ENCODE measurements at places on chromosomes 3 and 15.

DNA sequence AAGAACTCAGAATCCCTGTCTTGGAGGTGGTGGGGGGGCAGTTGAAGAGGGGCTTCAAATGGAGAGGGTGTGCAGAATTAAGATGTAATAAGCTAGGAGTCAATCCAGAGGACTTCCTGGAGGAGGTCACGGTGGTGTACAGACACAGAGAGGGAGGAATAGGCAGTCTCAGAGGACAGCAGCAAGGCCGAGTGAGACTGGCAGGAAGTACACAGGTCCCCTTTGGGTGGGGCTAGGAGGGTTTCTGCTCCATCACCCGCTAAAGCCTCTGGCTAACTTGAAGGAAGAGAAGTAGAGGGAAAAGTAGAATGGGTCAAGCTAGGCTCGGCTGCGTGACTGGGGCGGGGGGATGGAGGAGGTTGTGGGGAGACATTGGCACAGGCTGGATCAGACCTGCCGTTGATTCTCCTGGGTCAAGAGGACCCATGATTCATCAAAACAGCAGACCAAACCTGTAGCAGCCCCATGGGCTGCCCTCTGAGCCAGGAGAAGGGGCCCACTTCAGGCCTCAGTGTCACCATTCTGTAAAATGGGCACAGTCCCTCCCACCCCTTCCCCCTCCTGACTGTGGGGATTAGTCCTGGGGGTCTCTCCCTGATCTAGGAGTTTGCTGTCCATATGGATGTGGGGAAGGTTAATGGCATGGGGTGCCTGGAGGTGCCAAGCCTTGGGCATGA, 16.9 kb downstream of the CSPG4 start:
- no peak for DNase-seq

- no peak for DNase-seq
Observed at GRCh38 chr3:158991146-158991705, 189.4 kb downstream of the MFSD1 start.

- no peak for DNase-seq
Observed at GRCh38 chr3:111238885-111239284, 167.3 kb downstream of the NECTIN3 start.

- no peak for DNase-seq
Observed at GRCh38 chr3:45795882-45796765, at the start of gene SLC6A20. Gene SLC6A20 (minus strand): TSS chr3:45796536. CDS start chr3:45796419, 117 bp downstream.

DNA sequence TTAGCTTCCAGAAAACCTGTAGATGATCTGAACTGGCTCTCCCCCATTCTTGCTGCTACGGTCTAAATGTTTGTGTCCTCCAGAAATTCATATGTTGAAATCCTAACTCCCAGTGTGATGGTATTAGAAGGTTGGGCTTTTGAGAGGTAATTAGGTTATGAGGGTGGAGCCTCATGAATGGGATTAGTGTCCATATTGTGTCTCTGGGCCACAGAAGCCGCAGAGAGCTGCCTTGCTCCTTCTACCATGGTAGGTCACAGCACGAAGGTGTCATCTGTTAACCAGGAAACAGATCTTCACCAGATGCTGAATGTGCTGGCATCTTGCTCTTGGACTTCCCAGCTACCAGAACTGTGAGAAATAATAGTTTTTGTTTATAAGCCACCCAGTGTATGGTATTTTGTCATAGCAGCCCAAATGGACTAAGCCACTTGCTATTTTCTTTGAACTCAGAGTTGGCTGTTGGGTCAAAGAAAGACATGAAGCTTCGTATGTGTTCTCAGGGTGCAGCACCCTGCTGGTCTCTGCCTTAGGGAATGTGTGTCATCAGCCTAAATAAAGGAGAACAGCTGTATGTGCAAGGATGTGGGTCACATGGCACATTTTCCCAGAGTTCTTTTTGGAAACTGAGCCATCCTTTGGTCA, 317.5 kb upstream of the SLCO3A1 start:
- peak; percentile 65 for DNase-seq

- DNase-seq = no peak
Observed at GRCh38 chr15:69119683-69120395, 40.6 kb upstream of the GLCE start.

- no peak for DNase-seq
Observed at GRCh38 chr3:53841296-53841695, 4.9 kb downstream of the CHDH start.

GRCh38 chr3:155184011-155184410, 103.9 kb downstream of the MME start:
- no peak for DNase-seq

DNA sequence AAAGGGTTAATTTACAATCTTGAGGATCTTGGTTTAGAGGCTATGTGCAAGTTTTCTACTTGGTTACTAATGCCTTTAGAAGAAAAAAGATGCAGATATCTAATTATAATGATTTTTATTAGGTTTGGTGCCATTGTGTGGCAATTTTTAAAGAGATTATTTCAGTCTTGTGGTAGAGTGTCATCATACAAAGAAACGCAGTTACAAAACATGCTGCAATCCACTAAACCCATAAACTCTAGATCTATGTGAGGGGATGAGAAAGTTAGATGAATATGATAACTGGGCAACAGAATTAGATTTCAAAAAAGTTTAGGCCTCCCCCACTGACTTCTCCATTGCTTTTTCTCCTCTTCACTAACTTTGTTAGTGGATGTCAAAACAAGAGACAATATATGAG, 106.0 kb downstream of the ARPP21 start:
- no peak for DNase-seq

GRCh38 chr3:126551839-126552687, 6.7 kb downstream of the C3orf22 start:
- DNase-seq = no peak

- DNase-seq = no peak
Observed at GRCh38 chr15:63157891-63158431, 684 bp upstream of the RPS27L start.

- DNase-seq = no peak
Observed at GRCh38 chr3:116811754-116812153, 102.2 kb downstream of the TUSC7 start.

DNA sequence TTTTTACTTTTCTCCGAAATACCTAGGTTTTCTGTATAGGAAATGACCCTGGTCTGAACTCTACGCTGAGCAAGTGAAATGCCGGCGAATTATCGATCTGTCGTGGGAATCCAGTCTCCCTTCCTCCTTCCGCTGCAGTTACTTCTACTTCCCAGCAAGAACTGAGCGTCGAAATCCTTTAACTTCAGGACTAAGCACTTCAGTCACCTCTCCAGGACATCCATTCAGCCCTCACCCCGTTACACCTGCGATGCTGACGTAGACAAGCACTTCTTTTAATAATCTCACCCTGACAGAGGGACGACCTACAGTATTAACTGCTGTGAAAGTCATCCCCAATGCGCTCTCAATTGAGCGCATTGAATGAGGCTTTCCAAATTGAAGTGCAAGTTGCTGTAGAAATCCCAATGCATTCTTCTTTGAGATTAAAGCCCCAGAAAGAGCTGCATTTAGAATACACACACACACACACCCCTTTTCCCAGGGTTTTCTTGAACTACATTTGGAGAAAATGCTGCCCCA, 1.3 kb downstream of the TOP2B start:
- DNase-seq = no peak

DNA sequence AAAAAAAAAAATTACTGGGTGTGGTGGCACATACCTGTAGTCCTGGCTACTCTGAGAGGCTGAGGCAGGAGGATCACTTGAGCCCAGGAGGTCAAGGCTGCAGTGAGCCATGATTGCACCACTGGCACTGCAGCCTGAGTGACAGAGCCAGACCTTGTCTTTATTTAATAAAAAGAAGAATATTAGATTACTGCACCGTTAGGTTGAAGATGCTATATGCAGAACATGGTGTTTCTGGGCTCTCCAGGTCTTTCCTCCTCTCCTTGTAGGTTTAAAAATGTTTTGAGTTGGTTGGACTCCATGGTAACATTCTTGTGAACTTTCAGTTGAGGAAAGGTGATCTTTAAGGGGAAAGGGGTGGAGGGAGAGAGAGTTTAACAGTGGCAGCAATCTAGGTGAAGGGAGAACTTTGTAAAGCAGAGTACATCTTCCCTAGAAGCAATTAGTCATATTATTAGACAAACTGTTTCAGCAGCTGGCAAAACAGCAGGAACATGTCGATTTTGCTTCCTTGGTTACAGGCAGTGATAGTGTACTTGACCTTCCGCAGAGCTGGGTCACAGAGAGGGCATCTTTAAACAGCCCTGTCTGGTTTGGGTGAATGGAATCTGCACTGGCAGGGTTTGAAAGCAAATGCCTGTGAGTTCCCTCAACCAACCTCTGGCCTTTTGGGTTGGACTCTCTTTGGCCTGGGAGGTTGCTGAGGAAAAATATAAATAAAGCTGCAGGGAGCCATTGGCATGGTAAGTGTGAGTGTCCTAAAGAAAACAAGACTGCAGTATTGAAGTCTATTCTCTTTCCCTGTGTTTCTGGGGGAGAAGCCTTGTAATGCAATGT, 42.8 kb downstream of the NR2C2 start:
- no peak for DNase-seq

DNA sequence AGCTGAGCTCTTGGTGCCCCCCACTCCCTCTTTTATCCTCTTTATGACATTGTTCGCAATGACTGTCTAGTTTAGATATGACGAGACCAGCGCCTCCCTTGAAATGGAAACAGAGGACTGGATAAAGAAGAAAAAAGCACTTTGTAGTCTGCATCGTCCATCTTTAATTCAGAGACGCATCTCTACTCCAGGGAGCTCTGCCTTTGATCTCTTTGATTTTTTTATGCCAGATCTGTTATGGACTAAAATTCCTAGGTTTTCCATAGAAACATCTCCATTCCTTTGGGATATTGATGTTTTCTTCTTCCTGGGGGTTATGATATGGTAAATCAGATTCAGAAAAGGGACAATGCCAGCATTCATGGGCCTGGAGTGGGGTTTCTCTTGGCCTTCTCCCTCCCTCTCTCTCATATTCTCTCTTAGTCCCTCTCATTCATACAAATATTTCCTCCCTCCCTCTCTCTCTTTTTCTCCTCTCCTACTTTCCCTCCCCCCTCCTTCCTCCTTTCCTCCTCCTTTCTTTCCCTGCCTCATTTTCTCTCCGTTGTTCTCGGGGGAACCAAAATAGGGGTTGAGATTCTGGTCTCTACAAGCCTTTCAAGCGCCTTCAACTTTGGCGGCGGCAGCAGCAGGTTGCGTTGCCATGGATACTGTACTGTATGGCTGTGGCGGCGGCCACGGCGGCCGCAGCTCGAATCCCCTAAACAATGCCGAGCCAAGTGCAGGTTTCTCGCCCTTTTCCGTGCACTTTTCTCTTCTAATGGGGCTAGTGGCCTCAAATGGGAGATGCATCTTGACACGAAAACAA, 45.5 kb downstream of the ZIC4 start:
- DNase-seq = no peak

GRCh38 chr3:27713435-27714145, 8.5 kb downstream of the EOMES start:
- no peak for DNase-seq

DNA sequence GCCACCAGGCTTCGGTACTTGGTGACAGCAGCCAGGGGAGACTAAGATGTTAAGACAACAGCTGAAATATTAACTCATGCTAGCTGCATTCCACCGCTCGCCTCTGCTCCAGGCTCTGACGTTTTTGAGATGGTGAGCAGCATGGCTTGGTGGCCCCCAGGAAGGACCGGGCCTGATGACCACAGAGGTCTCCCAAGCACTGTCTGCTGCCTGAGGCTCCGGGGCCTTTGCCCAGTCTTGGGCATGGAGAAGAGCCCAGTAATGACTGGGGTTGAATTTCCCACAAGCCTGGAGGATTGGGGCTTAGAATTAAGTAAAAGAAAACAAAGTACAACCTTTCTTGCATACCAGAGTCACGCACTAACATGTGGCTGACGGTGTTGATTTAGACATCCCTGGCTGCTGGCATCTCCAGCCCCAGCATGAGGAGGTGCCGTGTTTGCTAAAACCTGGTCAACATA, 243.6 kb upstream of the LYSMD4 start:
- no peak for DNase-seq

- peak; percentile 84 for DNase-seq
Observed at GRCh38 chr15:45162771-45163507, 24.8 kb downstream of the SHF start.

DNA sequence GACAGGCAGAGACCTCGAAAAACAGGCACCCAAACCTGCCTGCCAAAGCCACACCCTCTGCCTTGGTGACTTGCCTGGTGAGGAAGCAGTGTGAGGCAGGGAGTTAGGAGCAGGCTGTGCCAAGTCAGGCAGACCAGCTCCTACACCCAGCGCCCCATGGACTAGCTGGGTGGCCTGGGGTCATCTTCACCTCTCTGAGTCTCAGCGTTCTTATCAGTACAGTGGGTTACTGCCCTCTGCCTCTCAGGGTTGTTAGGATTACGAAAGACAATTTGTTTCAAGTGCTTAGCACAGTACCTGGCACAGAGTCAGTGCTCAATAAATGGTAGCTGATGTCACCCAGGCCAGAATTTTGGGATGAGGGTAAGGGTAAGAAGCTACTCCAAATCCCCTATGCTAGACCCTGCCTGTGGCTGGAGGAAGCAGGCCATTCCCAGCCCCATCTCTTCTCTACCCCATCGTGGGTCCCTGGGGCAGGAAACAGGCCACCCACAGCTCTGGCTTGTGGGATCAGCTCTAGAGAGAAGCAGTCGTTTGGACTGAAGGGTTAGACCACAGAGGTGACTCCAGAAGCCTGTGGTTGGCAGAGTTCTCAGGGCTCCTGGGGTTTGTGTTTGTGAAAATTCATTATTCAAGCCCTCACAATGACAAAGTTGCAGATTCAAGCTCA, 10.1 kb downstream of the SLC51B start:
- DNase-seq = no peak

- no peak for DNase-seq
Observed at GRCh38 chr3:126781889-126782491, 78.0 kb downstream of the CHCHD6 start.

- no peak for DNase-seq
Observed at GRCh38 chr3:155956508-155957411, 86.3 kb downstream of the GMPS start.

DNA sequence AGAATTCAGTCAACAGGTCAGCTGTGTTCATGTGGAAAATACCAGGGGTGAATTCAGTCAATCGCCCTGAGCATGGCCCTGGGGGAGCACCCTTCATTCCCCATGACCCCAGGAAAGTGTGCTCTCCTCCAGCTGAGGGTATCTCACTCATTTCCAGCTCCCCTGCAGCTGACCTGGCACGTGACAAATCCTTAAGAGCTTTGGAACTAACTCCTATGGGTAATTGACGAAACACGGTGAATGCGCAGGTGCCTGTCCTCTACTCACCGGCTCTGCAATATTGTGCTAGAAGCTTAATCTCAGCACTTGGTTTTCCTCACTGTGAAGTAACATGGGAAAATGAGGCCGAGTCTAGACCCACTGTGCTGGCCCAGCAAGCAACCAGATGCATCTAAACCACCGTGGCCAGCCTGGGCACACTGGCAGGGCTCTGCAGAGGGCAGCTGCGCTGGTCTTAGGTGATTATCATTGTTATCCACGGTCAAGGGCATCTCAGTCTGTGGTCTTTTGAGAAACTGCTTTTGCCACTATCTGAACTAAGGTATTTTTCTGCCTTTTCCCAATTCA, 63.1 kb downstream of the SPSB4 start:
- DNase-seq = no peak

GRCh38 chr15:34726406-34727100, 28.2 kb downstream of the GJD2 start:
- no peak for DNase-seq

DNA sequence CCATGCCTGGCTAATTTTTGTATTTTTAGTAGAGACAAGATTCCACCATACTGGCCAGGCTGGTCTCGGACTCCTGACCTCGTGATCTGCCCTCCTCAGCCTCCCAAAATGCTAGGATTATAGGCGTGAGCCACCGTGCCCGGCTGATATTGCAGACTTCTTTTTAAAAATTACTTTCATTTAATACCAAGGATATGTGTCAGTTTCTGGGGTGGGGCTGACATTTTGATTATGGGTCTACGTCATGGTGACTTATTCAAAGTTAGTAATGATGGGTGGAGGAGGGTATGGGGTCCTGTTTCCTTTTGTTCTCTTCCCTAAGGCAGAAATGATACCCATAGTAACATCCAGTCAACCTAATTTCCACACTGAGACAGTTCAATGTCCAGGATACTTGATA, 34.7 kb downstream of the GBE1 start:
- DNase-seq = no peak
